Stimulated activated CD4-positive, alpha-beta T cell treated with anti-CD3 and anti-CD28 coated beads, TNF-alpha, amount 100 ng/mL, for 1 hour (primary cell): ENCODE measurements at places on chromosomes 2 and 18.

DNA sequence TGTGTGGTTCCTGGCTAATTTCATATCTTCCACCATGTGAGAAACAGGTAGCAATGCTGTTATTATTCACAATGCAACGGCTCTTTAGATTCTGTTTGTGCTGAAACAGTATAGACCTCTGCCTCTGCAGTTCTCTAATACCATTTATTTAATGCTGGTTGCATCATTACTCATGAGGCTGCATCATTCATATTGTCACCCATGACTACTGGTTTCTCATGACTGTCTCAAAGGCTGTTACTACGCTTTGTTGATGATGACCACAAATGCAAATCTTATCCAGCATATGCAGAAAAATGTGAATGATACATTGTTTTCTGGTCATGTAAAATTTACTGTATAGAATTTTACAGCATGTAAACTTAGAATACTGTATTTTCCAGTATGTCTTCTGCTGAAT lies 22.5 kb downstream of the CAVIN2 start:
- DNase-seq, result no peak

- no peak for DNase-seq
Measured at GRCh38 chr2:174059178-174059883, 94.2 kb upstream of the SP3 start.

- no peak for DNase-seq
Measured at GRCh38 chr2:240526521-240526920, 31.3 kb downstream of the ANKMY1 start.

GRCh38 chr2:224395620-224396390 lies 6.1 kb downstream of the FAM124B start:
- no peak for DNase-seq

- DNase-seq, result no peak
Measured at GRCh38 chr2:71453404-71454220, at the start of gene DYSF. DYSF (plus strand) TSS chr2:71453561.

GRCh38 chr18:7830468-7830867 lies 263.4 kb downstream of the PTPRM start:
- no peak for DNase-seq
